SK-N-SH (cell line): ENCODE measurements at places on chromosomes 13 and 19.

DNA sequence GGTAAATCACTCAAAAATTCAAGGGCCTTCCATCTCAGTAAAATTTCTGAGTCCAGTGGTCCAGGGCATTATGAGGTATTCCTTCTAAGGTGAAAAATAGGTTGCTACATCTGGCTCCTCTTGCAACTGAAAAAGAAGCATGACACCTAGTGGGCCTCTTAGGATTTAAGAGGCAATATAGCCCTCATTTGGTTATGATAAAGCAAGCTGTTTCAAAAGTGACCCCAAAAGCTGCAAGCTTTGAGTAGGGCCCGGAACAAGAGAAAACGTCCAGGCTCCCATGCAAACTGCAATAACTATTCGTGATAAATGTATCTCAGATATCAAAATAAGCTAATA lies 1910.2 kb upstream of the PRR20A start:
- no peak for DNase-seq

- DNase-seq, result peak; percentile 56
These were observed 98.4 kb downstream of the STK24 start for GRCh38 chr13:98478189-98479129.

DNA sequence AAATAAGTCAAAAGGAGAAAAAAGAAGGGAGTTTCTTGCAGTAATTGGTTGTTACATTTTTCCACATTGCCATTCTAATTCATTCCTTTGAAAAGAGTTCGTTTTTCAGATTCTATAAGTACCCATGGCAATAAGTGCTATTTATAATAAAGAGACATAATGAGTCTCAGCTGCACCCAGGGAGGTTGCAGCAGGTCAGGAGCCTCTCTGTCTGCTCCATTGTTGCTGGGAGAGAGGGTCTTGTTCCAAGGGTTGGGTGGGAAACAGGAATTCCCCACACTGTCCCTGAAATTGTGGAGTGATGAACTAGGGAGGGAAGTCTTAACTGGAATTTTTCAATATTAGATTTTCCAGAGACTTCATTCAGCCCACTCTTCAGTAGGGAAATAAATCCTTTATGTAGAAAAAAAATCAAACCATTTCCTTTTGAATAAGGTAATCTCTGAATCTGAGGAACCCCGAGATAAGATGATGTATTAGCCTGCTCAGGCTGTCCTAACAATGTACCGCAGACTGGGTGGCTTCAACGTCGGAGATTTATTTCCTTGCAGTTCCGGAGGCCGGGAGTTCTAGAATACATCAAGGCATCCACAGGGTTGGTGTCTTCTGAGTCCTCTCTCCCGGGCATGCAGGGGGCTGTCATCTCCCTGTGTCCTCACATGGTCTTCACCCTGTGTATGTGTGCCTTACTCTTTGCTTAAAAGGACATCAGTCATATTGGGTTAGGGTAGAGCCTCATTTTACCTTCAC lies 342.7 kb upstream of the TMTC4 start:
- DNase-seq, result no peak

GRCh38 chr13:37100731-37101130 lies 4.7 kb downstream of the CSNK1A1L start:
- no peak for DNase-seq

GRCh38 chr19:39104186-39104596 lies 20.0 kb downstream of the ACP7 start:
- DNase-seq, result peak; percentile 58

GRCh38 chr19:31171936-31172335 lies 177.3 kb downstream of the TSHZ3 start:
- no peak for DNase-seq

GRCh38 chr13:105159841-105160240 lies 1375.6 kb downstream of the EFNB2 start:
- no peak for DNase-seq

DNA sequence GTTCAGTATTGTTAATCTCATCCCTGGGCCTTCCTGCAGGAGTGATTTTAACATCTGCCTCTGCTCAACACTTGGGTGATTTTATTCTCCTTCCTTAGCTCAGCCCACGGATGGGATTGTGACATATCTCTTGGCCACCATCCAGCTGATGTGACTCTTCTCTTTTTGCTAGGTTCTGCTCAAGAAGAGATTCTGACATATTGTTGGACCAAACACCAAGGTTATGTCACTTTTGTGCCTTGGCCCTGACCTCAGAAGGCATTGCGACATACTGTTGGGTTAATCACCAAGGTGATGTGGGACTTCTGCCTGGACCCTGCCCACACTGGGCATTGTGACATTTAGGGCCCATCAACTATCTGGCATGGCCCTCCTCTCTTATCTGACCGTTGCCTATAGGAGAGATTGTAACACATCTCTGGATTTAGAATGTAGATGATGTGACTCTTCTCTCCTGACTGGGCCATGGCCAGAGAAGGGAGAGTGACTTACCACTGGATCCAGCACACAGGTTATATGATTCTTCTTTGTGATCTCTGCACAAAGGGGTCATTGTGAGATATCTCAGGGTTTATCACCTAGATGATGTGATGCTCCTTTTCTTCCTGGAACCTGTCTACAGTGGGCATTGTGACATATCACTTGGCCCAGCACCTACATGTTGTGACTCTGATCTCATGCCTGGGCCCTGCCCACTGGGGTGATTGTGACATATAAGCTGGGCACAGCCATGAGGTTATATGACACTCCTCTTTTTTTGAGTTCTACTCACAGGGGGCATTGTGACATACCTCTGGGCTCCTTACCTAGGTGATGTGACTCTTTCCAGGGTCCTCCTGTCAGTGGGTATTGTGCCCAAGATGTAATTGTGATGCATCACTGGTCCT lies 88.8 kb downstream of the ZNF429 start:
- DNase-seq, result no peak

- peak; percentile 77 for DNase-seq
These were observed 86.6 kb downstream of the TNFRSF19 start for GRCh38 chr13:23656637-23657371.

DNA sequence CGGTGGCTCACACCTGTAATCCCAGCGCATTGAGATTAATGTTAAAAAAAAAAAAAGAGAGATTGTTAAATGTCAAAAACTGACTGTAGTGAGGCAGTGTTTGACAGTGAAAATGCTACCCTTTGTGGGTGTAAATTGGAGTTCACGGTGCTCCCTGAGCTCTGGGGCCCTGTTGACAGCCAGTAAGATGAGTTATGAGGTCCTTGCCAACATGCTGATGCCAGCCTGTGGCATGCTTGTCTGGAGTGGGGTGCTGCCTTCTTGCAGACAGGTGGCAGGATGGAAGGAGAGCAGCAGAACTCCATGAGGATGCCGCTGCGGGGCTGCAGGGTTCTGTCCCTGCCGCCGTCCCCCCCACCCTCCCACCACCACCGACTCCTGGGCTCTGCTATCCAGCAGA lies 25.9 kb downstream of the PRAM1 start:
- no peak for DNase-seq

DNA sequence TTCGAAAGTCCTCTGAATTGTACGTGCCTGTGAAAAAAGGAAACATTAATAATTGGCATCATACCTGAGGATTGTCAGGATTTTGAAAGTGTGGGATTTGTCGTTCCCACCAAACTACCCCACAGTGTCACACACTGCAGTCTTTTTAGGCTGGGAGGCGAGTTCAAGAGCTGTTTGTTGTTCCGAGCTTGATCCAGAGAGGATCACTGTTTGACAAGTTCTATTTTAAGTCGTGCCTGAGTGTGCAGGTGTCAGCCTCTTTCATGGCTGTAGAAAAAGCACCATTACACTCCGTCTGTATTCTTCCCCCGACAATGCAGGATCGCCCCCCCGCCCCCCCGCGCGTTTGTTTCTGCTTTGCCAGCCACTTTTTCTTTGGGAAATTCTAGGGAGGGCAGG lies 635 bp upstream of the NBEA start:
- DNase-seq, result no peak

GRCh38 chr13:23381866-23382265 lies 51.6 kb downstream of the SACS start:
- DNase-seq, result peak; percentile 37

DNA sequence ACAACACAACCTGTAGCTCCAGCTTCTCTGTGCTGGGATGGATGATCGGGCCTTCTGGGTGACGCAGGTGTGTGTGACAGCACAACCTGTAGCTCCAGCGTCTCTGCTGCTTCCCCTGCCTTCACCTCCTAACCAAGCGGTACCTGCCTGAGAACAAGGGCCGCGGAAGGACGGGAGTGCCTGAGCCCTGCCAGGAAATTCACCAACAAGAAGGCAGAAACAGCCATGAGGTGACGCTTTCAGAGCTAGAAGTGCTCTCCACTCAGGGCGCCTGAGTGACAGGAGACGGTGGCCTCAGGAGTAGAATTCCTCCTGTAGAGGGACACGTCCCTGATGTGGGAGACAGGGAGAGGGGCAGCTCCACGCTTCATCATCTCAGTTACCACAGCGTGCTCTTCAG lies 17.4 kb downstream of the ZNF331 start:
- no peak for DNase-seq

GRCh38 chr13:49444524-49445395 lies 686 bp downstream of the SETDB2 start:
- DNase-seq, result peak; percentile 8

GRCh38 chr13:21526707-21527540 lies 67.8 kb upstream of the ZDHHC20 start:
- DNase-seq, result no peak

DNA sequence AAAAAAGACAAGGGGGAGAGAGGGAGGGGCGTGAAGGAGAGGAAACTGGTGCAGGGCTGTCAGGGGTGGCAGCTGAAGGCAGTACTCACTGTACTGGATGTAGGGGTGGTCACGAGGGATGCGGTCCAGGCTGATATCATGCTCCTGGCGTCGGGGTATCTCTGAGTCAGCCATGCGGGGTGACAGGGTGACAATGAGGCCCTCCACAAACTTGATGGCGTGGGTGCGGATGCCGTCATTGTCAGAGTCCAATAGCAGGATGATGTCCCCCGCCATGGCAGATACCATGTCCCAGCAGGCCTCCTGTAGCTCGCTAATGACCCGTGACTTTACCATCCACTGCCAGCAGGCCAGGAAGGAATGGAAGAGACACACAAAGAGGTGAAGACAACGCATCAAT lies 15.3 kb downstream of the SYMPK start:
- DNase-seq, result no peak

DNA sequence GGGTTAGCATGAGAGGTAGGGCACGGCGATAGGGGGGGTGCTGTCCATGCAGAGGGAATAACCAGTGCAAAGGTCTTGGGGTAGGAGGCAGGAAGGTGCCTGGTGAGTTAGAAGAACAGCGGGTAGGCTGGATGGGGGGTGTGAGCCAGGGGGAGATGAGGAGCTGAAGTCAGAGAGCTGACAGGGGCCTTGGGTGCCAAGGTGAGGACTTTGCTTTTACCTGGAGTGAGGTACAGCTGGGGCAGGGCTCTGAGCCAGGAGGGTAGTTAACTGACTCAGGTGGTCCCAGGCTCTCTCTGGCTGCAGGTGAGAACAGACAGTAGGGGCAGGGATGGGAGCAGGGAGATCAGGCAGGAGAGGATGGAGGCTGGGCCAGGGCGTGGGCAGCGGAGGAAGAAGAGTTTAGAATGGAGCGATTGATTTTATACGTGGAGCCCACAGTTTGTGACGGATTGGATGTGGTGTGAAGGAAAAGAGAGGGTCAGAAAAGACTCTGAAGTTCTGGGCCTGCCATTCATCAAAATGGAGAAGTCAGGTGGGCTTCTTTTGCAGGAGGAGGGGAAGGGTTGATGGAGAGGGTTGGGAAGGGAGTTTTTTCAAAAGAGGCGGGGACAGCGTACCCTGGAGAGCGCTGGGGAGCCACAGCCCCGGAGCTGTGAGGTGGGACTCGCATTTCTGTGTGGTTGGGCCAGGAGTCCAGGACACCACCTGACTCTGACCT lies 1.2 kb upstream of the GRAMD1A start:
- DNase-seq, result peak; percentile 64

- DNase-seq, result peak; percentile 27
These were observed 2.6 kb upstream of the MAB21L1 start for GRCh38 chr13:35479038-35479492.

DNA sequence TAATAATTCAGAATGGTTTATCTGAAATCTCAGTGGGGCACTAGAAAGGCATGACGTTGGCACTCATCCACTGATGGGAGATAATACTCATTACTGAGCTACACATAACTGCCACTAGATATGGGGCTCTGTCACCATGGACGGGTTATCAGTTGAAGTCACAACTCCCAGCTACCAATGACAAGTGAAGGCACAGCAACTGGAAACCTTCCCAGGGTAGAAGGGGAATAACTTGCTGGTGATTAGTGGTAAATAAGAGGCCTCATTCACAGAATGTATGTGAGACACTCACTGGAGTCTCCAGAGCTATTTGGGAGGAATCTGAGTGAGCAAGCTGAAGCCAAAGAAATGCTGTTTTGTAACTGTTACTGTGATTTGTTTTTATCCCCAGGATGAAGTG lies 249.6 kb downstream of the ENOX1 start:
- peak; percentile 34 for DNase-seq

DNA sequence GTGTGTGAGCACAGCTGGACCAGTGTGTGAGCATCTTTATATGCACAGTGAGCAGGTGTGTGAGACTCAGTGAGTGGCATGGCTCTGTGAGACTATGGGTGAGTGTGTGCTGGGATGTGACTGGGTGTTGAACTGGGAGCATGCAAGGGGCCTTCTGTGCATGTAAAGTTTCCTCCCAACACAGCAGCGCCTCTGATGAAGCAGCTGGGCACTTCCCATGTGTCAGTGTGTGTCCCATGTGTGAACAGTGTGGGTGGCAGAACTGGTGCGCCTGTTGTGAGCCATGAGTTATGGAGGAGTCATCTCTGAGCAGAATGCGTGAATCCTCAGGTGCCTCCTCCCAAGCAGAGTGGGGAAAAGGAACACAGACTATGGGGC lies 24.1 kb downstream of the LGALS16 start:
- no peak for DNase-seq

- DNase-seq, result no peak
These were observed 1.8 kb upstream of the MYBPC2 start for GRCh38 chr19:50430888-50431342.

DNA sequence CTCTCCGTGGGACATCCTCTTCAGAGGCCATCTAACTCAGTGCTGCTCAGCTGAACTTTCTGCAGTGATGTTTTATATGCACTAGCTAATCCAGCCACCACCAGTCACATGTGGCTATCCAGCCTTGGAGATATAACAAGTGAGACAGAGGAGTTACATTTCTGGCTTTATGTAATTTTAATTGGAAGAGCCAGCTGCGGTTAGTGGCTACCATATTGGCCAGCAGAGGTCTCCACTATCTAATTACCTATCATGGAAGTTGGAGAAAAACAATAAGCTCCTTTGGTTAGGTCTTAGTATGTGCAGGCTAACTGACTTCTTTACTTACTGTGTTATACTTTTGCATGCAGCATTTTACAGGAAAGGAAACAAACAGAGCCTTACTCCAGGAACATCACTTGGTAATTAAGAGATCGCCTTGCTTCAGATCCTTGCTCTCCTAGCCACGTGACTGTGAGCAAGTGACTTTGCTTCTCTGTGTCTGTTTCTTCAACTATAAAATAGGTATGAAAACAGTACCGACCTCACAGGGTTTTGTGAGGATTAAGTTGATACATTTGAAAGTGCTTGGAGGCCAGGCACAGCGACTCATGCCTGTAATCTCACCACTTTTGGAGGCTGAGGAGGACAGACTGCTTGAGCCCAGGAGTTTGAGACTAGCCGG lies 1.6 kb upstream of the KLK10 start:
- DNase-seq, result peak; percentile 54
